Epithelial cell of proximal tubule (primary cell): ENCODE measurements at places on chromosomes 2 and 18. TPM values are rescaled to one million over a fixed set of nuclear protein-coding genes. Genes with fewer than 3 reads are reported as not detected.

GRCh38 chr2:180872255-180872654, 108.2 kb upstream of the UBE2E3 start:
- DNase-seq = no peak

- DNase-seq = no peak
These were observed 20.6 kb upstream of the ST8SIA3 start for GRCh38 chr18:57331718-57332117.

DNA sequence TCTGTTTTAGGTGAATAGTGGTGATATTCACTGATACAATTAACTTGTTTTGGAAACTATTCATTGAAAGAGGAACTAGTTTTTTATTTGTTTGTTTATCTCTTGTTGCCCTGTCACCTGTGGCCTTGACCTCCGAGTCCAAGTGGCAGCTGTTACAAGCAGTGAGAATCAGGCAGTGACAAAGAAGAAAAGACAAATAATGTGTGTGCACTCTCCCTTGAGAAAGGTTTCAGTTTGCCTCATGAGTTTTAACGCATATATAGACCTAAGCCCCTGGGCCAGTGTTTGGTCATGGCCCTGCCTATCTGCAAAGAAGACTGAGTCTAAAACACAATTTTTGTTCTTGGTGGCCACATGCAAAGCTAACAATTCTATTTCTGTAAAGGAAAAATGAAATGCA, 15.3 kb downstream of the KYNU start:
- no peak for DNase-seq

- DNase-seq = no peak
These were observed 7.6 kb upstream of the SNED1 start for GRCh38 chr2:240990726-240991377.

DNA sequence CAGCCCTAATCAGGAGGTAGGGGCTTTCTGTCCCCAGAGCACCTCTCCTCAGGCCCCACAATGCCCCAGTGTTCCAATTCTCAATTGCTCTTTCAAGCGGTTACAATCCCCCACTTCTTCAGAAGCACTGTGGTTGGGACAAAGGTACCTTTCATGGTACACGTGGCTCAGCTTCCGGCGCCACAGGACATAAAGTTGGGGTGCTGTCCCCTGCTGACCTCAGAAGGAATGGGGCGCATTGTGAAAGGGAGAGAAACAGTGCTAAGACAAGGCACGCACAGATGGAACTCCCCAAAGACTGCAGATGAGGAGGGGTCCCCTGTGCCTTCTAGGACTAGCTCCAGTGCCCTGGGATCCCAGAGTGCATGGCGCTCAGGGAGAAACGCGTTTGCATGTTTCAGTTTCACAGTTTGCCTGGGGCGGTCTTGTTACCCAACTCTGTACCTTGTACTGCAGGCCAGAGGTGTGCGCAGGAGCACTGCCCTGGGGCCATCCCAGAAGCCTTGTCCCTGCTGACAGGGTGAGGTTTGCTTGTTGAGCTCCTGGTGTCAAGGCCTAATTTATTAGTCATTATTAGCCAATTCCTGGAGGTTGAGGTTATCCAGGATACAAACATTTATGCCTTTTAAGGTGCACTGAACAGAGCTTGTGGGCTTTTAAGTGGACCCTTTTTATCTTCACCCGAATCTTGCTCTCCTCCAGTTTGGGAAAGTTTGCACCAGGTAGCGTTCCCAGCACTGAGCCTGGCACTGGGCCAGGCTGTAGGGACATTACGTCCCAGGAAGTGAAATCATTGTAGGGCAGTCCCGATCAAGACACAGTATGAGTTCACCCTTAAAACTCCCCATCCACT, 7.6 kb downstream of the CNDP1 start:
- no peak for DNase-seq

- no peak for DNase-seq
These were observed 86.7 kb downstream of the C18orf54 start for GRCh38 chr18:54444319-54444914.

- DNase-seq = no peak
These were observed 246.0 kb upstream of the KCNJ3 start for GRCh38 chr2:154452471-154452870.

GRCh38 chr2:113283704-113284284, 5.1 kb upstream of the PAX8 start:
- DNase-seq = peak; percentile 83

DNA sequence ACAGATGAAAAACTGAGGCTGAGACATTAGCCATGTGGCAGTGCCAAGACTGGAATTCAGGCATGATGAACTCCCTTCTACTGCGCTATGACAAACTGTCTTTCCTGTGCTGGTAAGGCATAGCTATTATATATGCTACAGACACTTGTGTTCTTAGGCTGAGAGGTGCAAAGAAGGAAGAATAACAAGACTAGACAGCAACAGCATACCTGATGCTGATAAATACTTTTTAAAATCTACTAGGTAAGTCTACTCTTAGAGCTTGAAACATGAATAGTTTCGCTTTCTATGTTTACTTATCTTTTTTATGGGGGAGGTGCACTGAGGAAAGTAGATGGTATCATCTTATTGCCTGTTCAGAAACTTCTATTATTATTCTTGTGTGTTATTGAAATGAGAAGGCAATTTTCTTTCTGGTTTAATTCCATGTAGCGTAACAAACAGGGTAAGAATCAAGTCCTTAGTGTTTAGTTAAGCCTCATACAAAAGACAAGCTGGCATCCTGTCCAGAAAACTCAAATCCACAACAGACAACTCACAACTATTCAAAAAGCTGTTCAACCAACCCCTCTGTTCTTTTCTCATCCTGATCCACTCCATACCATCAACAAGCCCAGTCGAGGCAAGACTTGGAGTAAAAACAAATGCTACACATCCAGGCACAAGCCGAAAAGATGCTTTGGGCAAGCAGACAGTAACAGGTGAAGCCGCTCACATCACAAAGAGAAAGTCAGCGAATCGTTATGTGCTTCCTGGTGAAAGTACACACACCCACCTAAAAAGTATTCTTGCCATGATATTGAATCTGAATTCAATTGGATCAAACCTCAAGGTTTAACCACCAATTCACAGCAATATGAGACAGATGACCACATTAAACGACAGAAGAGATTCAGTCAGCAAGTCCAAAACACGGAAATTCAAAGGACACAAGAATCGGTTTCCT, 1.5 kb downstream of the TTC32 start:
- no peak for DNase-seq

GRCh38 chr2:223270548-223270947, 218.6 kb downstream of the KCNE4 start:
- no peak for DNase-seq

DNA sequence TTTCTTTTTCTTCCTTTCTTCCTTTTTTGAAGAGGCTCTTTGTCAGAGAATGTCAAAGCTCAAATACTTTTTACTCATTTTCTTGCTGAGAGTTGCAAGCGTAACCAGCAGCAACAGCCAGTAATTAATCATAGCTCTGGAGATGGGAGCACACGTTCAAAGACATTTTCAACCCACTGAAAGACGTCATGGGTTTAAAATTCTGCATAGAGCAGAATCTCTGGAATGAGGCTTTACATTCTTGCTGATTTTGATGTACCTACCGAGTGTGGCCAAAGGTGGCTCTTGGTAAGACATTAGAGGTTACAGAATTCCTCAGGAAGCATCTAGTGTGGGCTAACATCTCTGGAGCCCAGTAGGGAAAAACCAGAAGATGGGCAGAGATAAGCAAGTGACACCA, 292.5 kb downstream of the MTX2 start:
- no peak for DNase-seq

DNA sequence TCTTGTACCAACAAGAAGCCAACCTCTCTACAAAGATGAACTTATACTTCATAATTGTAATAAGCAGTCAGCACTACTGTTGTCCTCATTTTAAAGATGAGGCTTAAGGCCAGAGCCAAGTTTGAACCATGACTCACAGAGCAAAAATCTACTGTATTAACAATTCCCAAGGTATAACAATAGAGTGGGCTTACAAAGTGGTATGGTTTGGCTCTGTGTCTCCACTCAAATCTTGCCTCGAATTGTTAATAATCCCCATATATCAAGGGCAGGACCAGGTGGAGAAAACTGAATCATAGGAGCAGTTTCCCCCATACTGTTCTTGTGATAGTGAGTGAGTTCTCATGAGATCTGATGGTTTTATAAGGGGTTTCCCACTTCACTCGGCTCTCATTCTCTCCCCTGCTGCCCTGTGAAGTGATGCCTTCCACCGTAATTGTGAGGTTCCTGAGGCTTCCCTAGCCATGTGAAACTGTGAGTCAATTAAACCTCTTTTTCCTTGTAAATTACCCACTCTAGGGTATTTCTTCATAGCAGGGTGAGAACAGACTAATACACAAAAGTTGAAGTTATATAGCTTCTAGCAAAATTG, 19.5 kb downstream of the MRPL44 start:
- DNase-seq = no peak

The KYNU gene
- total RNA-seq = 1.3 and 2.0 TPM in 2 replicates

The CD8B2 gene
- 0.29 TPM in 1 of 2 replicates, not detected in the other for total RNA-seq

The LOXHD1 gene
- not detected in 2 replicates for total RNA-seq

The SYT4 gene
- total RNA-seq = not detected in 2 replicates

The IL36RN gene
- not detected in 2 replicates for total RNA-seq

The FSHR gene
- total RNA-seq = not detected in 2 replicates

The RMC1 gene
- 37.0 and 42.5 TPM in 2 replicates for total RNA-seq

The PFN4 gene
- not detected in 2 replicates for total RNA-seq

The SUMO1 gene
- 121 and 129 TPM in 2 replicates for total RNA-seq

The TNFAIP6 gene
- 3.1 TPM in 1 of 2 replicates, not detected in the other for total RNA-seq
